ENCODE measurements at places on chromosomes 7 and 10.

DNA sequence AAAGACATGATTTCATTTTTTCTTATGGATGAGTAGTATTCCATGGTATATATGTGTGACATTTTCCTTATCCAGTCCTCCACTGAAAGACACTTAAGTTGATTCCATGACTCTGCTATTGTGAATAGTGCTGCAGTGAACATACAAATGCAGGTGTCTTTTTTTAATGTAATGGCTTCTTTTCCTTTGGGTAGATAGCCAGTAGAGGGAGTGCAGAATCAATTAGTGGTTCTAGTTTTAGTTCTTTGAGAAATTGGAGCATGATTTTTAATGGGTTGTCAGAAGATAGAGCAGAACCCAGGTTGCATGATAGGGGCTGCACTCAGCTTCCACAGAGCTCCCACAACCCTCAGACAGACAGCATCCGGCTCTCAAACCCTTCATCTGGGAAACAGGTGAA lies 152.9 kb upstream of the PLXDC2 start:
- no peak for DNase-seq
- no peaks in the 10 kb centered on the region for H3K27me3 ChIP-seq
- H3K27ac ChIP-seq, result no peak overlapping the region
- no peak overlapping the region for H3K4me3 ChIP-seq
- H3K4me1 ChIP-seq, result peaks cover 4% of the 10 kb centered on the region

GRCh38 chr10:119378737-119379067 lies 163.8 kb downstream of the RGS10 start:
- H3K27me3 ChIP-seq, result no peaks in the 10 kb centered on the region
- DNase-seq, result no peak
- no peak overlapping the region for H3K27ac ChIP-seq
- H3K4me1 ChIP-seq, result peaks cover 10% of the 10 kb centered on the region

- H3K27ac ChIP-seq, result no peak overlapping the region
- H3K4me3 ChIP-seq, result no peak overlapping the region
- H3K36me3 ChIP-seq, result no peaks in the 10 kb centered on the region
- no peaks in the 10 kb centered on the region for H3K27me3 ChIP-seq
- H3K4me1 ChIP-seq, result peaks cover 9% of the 10 kb centered on the region
- no peak for DNase-seq
These were observed 326.6 kb upstream of the IGFBP3 start for GRCh38 chr7:46247664-46248063.

DNA sequence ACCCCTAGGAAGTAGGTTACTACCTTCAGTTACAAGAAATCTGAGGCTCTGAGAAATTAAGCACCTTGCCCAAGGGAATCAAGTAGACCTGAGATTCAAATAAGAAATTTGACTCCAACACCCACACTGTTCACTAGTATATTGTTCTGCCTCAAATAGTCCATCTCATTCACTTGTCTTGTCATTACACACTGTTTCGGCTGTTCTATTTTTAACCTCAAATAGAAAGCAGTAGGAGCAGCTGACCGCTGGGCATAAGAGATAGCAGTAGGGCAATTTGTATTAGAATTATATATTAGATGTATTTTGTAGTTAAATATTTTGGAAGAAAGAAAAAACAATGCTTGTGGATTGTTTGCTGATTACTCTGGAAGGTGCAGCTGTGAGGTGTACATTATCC lies 185.1 kb downstream of the INHBA start:
- H3K4me3 ChIP-seq, result no peak overlapping the region
- H3K4me1 ChIP-seq, result no peaks in the 10 kb centered on the region
- H3K27me3 ChIP-seq, result no peaks in the 10 kb centered on the region
- H3K36me3 ChIP-seq, result no peaks in the 10 kb centered on the region
- no peak for DNase-seq

DNA sequence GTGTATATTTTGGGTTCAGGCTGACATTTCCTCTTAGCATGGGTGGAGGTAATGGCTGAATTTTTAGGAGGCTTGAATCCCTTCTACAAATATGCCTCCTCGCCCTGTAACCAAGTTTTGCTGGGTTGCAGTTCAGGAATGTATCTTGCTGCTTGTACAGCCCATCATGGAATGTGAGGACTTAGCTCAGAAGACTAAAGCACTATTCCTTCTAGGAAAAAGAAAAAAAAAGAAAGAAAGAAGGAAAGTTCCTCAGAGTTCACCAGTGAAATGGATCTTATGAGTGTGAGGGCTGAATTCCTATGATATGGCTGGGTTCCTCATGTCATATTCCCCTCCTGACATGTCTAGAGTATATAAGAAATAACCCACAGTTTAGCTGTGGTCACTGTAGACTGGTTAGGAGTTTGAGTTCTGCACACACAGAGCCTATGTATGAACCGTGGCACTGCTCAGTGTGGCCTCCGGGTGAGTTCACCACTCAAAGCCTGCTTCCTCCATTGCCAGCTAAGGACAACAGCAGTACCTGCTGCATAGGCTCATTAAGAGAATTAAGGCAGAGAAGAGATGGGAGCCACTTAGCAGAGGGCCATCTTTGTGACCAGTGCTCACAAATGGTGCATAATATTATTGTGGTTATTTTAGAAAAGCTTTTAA lies 114.0 kb downstream of the TACC2 start:
- peak overlapping the region; percentile 94 for H3K27ac ChIP-seq
- H3K36me3 ChIP-seq, result no peaks in the 10 kb centered on the region
- no peak for DNase-seq
- H3K4me1 ChIP-seq, result peaks cover 9% of the 10 kb centered on the region
- H3K4me3 ChIP-seq, result no peak overlapping the region
- H3K27me3 ChIP-seq, result no peaks in the 10 kb centered on the region

GRCh38 chr10:89414146-89414878 lies at the start of gene IFIT5:
Gene IFIT5 (plus strand): TSS chr10:89414568. CDS start chr10:89414799, 231 bp downstream.
- H3K4me3 ChIP-seq, result peak within 1 kb of the TSS; percentile 80
- no peaks in the 10 kb centered on the region for H3K27me3 ChIP-seq
- H3K36me3 ChIP-seq, result peaks cover 15% of the 10 kb centered on the region
- H3K27ac ChIP-seq, result peak within 1 kb of the TSS; percentile 94
